H7 (cell line): ENCODE measurements at places on chromosomes 12 and 14. TPM values are rescaled to one million over a fixed set of nuclear protein-coding genes. Genes with fewer than 3 reads are reported as not detected.

GRCh38 chr12:121949648-121950397 lies 31.4 kb downstream of the CFAP251 start:
- no peak for DNase-seq

- no peak for DNase-seq
Observed at GRCh38 chr12:2119266-2119665, 66.5 kb downstream of the CACNA1C start.

GRCh38 chr12:27843714-27844245 lies 63.7 kb upstream of the MANSC4 start:
- DNase-seq: no peak

GRCh38 chr12:726281-727140 lies 25.9 kb upstream of the WNK1 start:
- no peak for DNase-seq

DNA sequence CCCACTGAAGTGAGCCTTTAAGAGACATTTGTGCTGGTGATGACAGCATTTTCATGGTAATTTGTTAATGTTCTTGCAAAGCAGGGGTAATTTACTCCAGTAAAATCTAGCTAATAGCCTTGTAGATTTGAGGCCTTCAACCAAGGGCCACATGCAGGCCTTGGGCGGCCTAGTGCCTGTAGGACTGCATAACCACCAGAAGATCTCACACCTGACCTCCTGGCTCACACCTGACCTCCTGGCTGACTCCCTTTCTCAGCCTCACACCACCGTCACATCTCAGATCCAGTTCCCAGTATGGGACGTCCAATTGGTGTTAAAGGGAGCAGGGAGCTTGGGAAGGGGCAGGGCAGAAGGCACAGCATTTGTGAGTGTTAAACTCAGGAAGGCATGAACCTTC lies 26.9 kb downstream of the C12orf42 start:
- no peak for DNase-seq

DNA sequence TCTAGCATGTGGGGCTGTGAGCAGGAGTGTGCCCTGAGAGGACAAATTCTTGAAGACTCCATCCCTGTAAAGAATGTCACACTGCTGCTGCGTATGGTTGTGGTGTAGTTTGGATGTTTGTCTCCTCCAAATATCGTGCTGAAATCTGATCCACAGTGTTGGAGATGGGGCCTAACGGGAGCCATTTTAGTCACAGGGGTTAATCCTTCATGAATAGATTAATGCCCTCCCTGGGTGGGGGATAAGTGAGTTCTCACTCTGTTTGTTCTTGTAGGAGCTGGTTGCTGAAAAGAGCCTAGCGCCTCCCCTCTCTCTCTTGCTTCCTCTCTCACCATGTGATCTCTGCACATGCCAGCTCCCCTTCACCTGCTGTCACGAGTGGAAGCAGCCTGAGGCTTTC lies 94.5 kb upstream of the VASH1 start:
- DNase-seq: no peak

DNA sequence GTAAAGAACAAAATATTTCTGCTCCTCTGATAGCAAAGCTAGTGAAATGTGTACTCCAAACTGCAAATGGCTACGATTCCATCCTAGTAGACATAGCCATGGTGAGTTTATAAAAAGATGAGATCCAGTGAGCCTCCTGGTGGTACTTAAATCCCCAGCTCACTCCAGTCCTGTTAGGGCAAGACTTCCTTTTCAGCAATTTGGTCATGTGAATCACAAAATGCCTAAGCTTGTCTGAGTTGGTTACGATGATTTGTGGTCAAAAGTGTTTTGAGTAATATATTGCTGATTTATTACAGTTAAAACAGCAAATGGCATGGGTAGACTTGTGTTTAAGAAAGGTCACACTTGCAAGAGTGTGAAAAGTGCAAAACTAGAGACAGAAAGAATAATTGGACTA lies 102.7 kb upstream of the NAV3 start:
- DNase-seq: no peak

- DNase-seq: no peak
Observed at GRCh38 chr14:99968191-99968920, 96.9 kb upstream of the EVL start.

GRCh38 chr12:58819985-58820384 lies 100.3 kb downstream of the LRIG3 start:
- no peak for DNase-seq

DNA sequence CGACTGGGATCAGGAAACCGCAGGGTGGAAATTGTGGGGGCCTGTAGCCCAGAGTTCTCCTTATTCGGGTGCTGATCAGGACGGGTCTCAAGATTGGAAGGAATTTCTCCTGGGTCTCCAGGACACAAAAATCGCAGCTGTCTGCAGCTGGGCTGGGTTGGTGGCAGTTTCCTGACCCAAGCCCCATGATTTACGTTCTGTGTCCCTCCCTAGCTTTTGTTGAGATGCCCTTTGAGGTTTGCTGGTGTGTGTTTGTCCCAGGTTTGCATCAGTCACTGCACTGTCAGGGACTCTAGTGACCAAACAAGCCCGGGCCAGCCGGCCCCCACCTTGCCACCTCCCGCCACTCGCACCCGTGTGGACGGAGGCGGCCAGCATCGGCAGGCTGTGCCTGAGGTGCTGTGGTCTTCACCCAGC lies 89.5 kb downstream of the FBXL14 start:
- DNase-seq: peak; percentile 45

DNA sequence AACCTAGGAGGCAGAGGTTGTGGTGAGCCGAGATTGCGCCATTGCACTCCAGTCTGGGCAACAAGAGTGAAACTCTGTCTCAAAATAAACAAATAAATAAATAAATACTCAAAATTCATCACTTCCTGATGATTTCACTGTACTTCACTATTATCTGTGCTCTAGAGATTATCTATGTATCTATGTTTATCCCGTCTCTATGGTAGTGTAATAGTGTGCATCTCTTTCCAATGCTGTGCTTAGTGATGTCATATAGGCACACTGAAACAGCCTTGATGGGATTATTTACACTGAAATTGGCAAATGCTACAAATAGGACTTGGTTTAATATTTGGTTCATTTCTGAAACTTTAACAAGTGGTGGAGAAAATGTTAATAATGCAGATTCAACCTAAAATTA lies 6.5 kb downstream of the CAPS2 start:
- no peak for DNase-seq

DNA sequence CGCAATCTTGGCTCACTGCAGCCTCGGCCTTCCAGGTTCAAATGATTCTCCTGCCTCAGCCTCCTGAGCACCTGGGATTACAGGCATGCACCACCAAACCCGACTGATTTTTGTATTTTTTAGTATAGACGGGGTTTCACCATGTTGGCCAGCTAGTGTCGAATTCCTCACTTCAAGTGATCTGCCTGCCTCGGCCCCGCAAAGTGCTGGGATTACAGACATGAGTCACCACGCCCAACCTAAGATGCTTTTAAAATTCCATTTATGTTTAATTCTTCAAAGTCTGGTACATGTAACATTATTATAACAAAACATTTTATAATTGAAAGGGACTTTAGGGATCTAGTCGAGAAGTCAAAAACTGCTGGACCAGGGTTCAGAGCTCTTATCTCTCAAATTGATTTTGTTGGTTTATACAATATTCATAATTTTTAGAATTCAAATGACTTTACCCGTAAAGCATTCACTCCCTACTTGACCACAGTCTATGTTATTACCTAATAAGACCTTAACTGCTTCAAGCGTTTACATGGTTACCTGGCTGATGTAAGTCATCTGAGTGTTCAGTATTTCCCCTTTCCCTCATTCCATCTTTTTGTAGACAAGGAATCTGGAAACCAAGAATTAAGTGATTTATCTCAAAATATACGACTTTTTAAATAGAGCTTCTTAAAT lies 28.2 kb downstream of the RAP1B start:
- DNase-seq: no peak

- DNase-seq: no peak
Observed at GRCh38 chr12:71685312-71685906, 473 bp upstream of the TMEM19 start.

DNA sequence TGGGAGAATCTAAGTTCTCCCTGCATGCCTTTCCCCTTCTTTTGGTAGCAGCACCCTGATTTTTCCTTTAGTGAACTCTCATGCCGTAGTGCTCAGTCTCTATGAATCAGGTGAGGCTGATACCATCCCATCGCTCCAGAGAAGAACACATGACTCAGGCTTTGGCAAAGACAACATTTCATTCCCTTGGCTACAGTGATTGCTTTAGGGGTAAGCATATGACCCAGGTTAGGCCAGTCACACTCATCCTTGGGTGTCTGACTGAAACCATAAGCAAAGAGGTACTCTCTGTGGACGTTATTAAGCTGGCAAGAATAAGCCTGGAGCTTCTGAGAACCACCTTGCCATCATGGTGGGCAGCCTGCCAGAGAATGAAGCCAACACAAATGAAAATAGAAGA lies 141.8 kb downstream of the MYRFL start:
- DNase-seq: no peak

OR4E1 gene
- not detected in 2 replicates for total RNA-seq

ZFYVE26 gene
- 18.8 and 20.4 TPM in 2 replicates for total RNA-seq

NPFF gene
- total RNA-seq: not detected in 2 replicates

TAS2R31 gene
- total RNA-seq: 0.48 and 0.55 TPM in 2 replicates

NRXN3 gene
- total RNA-seq: 0.80 and 0.89 TPM in 2 replicates

PAH gene
- 0.37 and 0.42 TPM in 2 replicates for total RNA-seq

BBOF1 gene
- 0.31 and 0.44 TPM in 2 replicates for total RNA-seq

TAS2R46 gene
- 0.37 and 0.87 TPM in 2 replicates for total RNA-seq

LPAR5 gene
- total RNA-seq: 0.04 TPM in 1 of 2 replicates, not detected in the other

KCNJ8 gene
- total RNA-seq: 0.42 and 0.89 TPM in 2 replicates

SLC35F4 gene
- total RNA-seq: not detected in 2 replicates
